ENCODE measurements at places on chromosomes 2 and 18.

DNA sequence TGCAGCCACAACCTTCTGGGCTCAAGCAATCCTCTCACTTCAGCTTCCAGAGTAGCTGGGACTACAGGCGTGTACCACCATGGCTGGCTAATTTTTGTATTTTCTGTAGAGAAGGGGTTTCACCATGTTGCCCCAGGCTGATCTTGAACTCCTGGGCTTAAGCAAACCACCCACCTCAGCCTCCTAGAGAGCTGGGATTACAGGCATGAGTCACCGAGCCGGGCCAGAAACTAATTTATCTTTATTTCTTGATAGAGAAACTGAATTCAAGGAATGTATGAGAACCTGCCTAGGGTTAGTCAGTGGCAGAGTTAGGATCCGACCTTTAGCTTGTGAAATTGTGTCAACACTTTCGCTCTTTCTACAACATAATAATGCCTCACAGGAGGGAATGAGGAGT is 19.3 kb upstream of the ITGAV start:
- no peak for DNase-seq

GRCh38 chr2:113760400-113760799 is 4.0 kb upstream of the SLC35F5 start:
- no peak for DNase-seq

- no peak for DNase-seq
Observed at GRCh38 chr18:48134609-48135008, 204.2 kb upstream of the SMAD2 start.

DNA sequence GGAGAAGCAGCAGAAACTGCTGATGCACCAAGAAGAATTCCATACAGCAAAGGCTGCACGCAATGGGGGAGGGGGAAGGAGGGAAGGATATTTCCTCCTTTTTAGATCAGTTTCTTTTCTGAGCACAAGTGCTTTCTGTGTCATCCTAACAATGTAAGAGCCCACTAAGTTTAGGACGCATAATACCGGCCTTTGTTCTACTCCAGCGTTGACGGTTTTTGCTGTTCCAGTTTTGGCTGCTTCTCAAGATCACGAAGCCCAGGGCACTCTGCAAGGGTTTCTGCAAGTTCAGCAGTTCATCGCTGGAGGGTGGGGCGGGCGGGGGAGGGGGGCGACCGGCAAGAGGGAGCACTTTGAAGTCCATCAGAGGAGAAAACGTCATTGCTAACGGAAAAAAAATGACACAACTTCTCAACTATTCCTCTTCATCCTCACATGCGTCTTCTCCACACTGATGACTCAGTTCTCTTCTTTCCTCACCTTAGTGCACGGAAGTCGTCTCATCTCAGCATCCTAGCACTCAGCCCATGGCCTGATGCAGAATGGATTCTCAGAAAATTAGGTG is 8.7 kb downstream of the FAM178B start:
- no peak for DNase-seq

GRCh38 chr2:170247882-170248393 is 70.0 kb downstream of the MYO3B start:
- DNase-seq = no peak

DNA sequence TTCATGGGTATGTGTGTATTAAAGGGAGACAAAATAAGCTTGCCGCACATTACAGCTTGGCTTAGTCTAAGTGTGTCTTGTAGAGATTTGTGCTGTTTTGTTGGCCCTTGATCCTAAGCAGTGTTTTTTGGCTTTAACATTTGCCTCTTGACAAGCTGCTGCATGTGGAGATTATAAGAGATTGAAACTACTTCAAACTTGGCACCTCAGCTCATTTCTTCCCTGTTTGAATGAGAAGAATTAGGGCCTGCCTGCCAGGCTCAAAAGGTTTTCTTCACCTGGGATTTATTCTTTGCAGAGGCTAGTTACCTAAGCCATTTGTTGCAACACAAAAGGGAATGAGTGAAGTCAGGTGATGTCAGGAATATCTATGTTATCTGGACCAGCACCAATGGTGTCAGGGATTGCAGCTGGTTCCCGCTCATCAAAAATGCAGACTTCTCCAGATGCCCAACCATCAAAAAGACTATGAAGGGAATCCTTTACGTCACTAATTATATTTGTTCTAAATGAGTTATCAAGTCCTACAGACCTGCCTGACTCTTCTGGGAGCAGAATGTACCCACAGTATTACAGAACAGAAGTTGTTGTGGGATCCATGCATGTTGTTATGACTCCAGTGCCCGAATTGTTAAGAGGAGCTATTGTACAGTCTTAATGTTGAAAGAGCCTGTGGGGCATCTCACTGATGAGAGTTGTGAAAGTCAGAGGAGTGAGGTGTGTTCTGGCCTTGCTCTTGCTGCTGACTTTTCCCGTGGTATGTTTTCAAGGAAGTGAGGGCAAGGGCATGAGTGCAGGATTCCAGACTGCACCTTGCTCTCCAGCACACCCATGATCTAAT is 31.0 kb downstream of the ABCA12 start:
- no peak for DNase-seq

DNA sequence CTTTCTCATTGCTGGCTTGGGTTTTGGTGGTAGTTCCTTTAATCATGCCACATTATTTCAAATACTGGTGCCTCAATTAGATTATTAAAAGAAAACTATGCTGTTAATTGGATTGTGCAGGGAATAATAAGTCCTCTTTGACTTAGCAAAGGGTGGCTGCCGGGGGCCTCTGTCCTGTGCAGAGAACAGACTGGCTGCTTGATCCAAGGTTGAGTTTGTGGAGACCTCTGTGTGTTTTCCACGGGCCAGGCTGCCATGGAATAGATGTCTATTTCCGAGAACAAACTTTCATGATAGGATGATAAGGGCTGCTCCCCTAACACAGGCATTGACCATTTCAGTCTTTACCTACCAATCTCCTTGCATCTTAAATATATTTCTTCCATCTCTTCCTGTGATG is 30.4 kb upstream of the OTOS start:
- DNase-seq = no peak

Data from activated CD8-positive, alpha-beta memory T cell treated with anti-CD3 and anti-CD28 coated beads for 1 hour (primary cell).